ENCODE measurements at places on chromosomes 16 and 17.

- no peak for DNase-seq
Measured at GRCh38 chr16:643050-643368, 1.4 kb downstream of the MCRIP2 start.

- DNase-seq: no peak
Measured at GRCh38 chr16:4682616-4683254, 10.6 kb upstream of the NUDT16L1 start.

GRCh38 chr17:3981455-3981854, 17.2 kb upstream of the ATP2A3 start:
- DNase-seq: no peak

GRCh38 chr16:65688301-65688700, 566.4 kb upstream of the CDH11 start:
- no peak for DNase-seq

- no peak for DNase-seq
Measured at GRCh38 chr17:39663688-39664580, 1.2 kb upstream of the TCAP start.

GRCh38 chr17:70171159-70171558, 1.8 kb downstream of the KCNJ2 start:
- no peak for DNase-seq

DNA sequence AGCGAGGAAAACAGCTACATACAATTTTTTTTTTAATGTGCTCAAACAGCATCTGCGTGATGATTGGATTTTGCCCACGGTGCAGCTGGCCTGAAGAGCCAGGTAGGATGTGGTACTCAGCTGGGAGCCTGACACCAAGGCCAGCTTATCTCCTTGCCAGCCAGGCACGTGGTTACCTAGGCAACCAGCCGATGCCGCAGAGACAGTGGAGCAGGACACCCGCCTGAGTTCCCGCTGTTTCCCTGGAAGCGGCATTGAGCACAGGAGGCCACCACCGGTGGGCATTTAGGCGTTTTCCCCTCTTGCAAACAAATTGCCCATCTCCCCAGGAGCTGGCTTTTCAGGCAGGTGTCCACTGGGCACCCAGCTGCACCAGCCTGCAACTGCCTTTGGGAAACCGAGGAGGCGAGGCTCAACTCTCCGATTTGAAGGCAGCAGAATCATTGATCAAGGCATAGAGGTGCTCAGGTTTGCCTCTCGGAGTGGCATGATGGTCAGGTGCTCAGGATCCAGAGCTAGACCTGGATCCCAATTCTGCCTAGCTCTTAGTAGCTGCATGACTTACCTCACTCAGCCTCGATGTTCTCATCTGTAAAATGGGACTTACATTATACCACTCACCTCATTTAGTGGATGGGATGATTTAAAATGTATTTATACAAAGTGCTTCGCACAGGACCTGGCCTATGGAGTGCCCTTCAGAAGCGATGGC, 137.5 kb upstream of the PLCG2 start:
- DNase-seq: no peak

DNA sequence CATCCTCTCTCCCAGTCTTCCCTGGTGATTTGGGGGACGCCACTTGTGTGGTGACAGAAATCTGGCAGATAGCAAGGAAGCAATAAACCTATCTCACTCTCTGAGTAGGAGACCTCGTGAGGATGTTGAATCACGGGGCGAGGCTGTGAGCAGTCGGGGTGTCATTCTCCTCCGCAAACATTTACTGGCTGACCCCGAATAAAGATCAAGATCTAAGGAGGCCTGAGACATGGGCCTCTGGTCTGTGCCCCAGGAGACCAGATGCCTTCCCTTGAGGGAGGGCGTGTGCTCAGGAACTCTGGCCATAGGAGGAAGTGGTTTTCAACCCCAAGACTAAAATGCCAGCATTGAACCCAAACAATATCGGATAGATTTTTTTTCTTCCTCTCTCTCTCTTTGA, 53.1 kb downstream of the FOXL1 start:
- DNase-seq: no peak

- no peak for DNase-seq
Measured at GRCh38 chr17:17361867-17362539, 58.8 kb downstream of the NT5M start.

DNA sequence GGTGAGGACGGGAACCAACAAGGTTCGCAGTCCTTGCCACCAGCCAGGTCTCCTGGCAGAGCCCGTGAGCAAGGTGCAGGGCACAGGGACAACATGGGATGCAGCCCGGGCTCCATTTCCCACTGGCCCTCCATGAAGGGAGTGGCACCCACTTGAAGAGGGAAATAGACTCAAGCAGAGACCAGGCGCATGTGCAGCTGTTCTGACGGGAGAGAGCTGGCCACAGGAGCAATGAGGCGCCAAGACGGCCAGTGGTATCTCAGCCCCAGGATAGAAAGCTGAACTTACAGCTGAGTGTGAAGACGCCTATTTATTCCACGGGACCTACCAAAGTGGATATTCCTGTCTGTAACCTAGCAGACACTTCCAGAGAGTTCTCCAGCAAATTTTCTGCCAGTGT, 8.2 kb upstream of the FOXJ1 start:
- no peak for DNase-seq

DNA sequence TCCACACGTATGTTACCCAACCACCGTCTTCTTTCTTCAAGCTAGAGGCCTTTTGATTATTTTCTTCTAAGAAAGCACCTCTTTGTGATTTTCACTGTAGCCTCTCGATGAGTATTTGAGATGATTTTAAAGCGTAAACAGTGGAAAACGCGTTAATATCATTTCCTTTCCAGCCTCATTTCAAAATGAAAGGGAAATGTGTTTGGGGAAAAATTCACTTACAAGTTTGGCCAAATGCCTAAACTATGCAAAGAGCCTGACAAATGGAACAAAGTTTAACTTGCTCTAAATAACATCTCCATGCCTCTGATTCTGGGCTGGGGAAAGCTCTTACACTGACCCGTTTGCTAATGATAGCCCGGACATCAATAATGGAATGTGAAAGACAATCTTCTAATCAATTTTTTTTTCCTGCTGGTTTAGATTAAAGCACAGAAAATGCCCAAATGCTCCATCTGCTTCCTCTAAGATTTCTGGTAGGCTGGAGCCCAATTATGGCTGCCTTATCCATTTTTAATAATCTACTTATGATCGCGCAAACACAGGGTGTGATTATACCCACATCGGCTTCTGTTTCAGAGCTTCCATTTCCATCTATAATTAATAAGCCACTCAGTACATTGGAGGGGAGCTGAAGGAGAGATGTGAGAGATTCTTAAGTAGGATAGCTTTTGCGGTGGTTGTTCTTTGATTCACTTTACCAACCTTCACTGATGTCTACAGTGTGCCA, 43.5 kb downstream of the HS3ST2 start:
- no peak for DNase-seq

GRCh38 chr16:48907906-48908634, 298.1 kb upstream of the N4BP1 start:
- DNase-seq: no peak

DNA sequence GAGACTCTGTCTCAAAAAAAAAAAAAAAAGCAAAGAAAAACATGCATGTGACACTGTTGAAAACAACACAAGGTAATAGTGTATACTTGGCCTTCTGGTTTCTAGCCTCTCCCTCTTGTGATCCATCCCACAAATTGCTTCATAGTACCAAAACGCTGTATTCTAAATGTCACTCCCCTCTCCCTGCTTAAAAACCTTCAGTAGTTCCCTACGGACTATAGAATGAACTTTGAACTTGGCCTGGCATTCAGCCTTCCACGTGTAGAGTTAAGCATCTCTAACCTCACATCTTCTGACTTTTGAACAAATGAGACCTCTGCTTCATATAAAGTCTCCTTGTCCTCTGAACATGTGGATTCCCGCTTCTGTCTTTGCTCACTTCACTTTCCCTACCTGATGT, 5.1 kb downstream of the ZNF821 start:
- DNase-seq: no peak

- no peak for DNase-seq
Measured at GRCh38 chr17:2551928-2552327, 40.2 kb upstream of the METTL16 start.

DNA sequence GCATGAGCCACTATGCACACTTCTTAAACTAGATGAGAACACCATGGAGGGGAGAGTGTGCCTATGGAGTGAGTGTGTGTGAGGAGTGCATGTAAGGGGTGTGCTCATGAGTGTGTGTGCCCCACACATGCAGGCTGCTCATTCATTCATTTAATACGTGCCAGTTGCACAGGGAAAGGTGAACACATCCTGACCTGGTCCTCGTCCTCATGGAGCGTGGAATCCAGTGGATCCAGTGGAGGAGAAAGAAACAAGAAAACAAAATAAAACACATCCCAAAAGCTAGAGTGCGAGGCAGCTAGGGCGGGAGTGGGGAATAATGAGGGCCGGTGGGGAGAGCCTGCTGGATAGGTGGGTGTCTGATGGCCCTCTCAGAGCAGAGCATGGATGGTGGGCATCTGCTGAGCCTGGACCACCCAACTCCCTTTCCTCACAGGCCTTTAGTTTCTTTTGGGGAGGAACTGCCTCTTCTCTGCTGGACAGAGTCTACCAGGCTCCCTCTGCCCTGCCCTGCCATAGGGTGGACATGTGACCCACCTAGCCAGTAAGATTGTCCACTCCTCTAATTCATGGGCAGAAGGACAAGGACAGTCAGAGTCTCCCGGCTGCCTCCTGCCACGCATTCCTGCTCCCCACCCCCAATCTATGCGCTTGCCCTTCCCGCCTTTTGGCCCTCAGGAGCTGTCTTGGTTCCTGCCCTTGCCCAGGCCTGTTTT, 204.3 kb downstream of the RAB11FIP4 start:
- DNase-seq: no peak

DNA sequence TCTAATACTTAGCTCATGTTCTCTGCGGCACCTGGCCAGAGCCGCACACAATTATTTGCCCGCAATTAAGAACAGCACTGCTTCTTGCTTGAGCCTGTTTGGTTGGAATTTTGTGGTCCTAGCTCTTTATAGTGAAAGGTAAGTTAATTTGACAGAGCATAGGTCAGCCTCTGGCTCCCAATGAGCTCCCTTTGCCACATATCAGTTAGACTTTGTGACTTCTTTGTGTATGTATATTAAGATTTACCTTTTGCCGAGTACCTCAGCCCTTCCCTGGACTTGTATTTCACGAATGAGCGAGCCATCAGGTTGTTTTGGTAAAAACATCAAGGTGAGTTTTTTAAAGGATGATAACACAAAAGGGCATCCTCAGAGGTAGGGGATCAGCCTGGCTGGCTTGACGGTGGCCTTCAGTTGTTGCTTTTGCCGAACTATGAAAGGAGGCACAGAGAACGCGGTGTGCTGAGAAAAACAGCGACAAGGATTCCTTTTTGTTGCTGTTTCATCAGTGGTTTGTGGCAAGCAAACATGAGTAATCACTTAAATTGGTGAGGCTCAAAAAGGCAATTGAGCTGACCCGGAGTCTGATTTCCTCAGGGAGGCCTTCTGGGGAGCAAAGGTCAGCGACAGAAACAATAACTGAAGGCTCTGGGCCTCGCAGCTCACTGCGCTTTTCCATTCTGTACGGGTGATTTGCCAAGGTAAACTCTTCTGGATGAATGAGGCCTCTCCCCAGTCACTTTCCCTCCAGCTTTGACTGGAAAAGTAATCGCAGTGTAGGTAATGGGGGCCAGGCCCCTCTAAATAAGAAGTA, 163.6 kb downstream of the HS3ST3A1 start:
- no peak for DNase-seq

- DNase-seq: peak; percentile 48
Measured at GRCh38 chr16:29899516-29900101, at the start of gene SEZ6L2. TSS of gene SEZ6L2 (minus strand) at chr16:29899550. CDS start at chr16:29899019, 531 bp downstream.

- no peak for DNase-seq
Measured at GRCh38 chr16:20260215-20261009, 66.9 kb downstream of the GP2 start.

DNA sequence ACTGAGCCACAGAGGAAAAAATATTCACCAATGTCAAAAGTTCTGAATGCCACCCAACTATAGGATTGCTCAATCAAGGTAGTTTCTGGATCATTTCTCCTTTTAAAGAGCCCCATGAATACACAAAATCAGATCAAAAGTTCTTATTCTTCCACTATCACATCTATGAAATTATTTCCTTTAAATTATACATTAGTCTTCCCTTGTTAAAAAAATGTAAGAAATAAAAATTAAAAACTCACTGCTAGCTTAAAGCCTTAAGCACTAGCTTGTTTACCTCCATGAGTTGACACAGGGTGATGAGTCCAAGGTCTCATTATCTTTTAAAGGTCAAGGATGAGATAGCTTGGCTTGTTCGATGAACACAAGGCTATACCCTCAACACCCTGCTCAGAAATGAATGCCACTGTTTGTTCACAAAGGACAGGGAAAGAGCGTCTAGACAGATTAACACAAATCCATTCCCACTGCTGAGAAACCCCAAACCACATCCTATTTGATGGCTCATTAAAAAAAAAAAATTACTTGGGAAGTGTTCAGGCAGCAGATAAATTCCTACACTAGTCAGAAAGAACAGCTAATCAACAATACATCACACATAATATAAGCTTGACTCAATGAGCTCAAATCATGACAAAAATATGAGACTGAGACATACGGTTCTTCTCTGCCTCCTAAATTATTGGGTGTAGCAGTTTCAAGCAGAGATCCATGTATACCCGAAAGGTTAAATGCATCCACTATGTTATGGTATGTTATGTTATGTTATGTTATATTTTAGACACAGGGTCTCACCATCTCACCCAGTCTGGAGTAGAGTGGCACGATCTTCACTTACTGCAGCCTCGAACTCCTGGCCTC, 118.9 kb downstream of the PARN start:
- no peak for DNase-seq

DNA sequence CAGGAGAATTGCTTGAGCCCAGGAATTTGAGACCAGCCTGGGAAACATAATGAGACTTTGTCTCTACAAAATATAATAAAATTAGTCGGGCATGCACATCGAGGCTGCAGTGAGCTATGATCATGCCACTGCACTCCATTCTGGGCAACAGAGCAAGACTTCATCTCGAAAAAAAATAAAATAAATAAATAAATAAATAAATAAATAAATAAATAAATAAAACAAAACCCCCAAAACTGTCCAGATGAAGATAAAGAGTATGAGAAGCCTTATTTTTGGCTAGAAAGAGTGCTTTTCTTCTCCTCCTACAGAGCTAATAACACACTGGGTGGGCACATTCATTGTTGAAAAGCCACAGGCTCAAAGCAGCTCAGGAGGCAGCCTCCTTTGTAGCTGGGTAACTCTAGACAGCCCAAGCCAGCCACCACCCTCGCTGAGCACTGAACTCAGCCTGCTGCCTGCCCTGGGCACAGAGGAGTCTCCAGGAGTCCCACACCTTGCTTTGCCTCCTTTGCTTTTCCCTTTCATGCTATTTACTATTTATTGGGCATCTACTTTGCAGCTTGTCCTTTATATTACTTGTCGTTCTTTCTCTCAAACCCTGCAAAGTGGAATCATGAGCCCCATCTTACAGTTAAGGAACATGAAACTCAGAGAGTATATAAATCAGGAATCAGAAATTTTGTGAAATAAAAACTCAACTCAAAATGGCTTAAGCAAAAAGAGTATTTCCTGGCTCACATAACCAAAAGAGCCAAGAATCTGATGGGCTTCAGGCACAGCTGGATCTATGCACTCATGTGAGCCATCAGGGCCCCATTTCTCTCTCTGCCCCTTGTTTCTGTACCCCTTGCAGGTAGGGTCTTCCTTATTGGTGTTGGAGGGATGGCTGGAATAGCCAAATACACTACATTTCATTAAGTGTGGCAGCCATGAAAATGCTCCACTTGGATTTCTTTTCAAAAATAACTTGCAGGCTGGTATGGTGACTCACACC, 18.1 kb upstream of the C16orf87 start:
- DNase-seq: no peak

Data from stimulated activated CD4-positive, alpha-beta T cell treated with anti-CD3 and anti-CD28 coated beads, Interleukin-2, amount 100 ng/mL, for 4 hours (primary cell).